ENCODE measurements at places on chromosomes 5 and 9.
A peak's percentile ranks its signal among the peaks of the same experiment; 100 is the strongest.

DNA sequence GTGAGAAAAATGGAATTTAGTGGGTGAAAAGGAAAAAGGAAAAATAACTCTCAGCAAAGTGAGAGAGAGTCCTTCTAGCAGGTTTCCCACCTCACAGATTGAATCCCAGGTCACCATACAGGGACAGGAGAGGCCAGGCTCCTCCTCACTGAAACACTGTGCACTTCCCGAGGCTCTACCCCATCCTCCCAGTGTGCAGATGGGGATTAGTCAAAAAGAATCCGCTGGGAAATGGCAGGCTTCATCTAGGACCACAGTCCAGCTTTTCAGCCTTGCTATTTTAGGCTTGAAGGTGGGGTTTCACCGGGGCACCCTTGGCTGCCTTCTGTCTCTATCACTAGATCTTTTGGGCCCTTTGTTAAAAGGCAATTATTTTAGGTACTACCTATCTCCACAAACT lies 47.8 kb downstream of the YIPF5 start:
- DNase-seq: no peak

DNA sequence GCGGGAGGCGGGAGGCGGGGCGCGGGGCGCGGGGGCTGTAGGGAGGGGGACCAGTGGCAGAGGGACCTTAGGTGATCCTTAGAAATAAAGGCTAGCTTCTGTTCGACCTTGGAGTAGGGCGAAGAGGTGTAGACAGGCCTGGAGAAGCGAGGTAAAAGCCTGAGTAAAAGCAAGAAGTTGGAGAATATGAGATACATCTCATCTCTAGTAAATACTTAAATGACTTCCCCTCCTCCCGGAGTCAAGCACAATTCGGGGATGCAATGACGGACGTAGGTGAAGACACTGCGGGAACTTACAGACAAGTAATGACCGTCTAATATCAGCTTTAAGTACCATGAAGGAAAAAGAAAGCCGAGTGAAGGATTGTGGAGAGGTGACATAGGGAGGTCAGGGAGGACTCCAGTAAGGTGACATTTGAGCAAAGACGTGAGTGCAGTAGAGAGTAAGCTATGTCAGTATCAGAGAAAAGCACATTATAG lies 466 bp downstream of the SMC2 start:
- no peak for DNase-seq

DNA sequence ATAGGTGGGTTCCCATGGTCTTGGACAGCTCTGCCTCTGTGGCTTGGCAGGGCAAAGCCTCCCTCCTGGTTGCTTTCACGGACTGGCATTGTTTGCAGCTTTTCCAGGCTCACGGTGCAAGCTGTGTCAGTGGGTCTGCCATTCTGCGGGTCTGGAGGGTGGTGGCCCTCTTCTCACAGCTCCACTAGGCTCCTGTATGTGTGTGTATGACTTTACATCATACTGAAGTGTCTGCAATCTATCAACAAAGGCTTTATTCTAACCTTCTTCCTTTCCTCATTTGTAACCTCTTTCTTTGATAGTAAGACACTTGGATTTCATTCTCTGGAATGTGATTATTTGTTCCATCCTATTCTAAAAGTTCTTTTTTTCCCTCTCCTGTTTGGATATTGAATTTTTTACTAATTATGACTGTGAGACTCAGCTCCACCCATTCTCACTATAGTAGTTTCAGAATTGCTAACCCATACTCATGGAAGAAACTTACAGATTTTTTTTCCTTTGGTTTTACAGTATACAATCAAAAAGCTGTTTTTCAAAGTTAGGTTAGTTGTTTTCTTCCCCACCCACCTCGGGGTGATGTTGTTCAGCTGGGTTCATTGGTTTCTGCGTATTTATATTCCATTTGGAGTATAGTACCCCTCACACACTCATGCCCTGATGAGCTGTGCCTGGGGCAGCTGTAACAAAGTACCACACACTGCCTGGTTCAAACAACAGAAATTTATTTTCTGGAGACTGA lies 144.6 kb upstream of the OTULINL start:
- DNase-seq: no peak

DNA sequence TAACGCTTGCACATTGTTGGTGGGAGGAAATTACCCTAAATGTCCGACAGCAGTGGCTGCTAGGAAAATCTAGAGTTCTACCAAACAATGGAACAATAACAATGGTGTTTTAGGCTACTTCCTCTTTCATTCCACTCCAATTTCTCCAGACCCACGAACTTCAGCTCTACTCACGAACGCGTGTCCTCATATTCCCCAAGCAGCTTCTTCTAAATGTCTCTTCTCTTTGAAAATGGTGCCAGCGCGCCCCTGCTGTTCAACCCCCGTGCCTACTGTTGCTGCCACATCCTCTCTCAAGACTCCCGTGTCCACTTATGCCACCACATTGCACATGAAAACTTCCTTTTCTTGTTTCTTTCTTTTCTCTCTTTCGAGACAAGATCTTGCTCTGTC lies 25.6 kb downstream of the OR2V2 start:
- no peak for DNase-seq

DNA sequence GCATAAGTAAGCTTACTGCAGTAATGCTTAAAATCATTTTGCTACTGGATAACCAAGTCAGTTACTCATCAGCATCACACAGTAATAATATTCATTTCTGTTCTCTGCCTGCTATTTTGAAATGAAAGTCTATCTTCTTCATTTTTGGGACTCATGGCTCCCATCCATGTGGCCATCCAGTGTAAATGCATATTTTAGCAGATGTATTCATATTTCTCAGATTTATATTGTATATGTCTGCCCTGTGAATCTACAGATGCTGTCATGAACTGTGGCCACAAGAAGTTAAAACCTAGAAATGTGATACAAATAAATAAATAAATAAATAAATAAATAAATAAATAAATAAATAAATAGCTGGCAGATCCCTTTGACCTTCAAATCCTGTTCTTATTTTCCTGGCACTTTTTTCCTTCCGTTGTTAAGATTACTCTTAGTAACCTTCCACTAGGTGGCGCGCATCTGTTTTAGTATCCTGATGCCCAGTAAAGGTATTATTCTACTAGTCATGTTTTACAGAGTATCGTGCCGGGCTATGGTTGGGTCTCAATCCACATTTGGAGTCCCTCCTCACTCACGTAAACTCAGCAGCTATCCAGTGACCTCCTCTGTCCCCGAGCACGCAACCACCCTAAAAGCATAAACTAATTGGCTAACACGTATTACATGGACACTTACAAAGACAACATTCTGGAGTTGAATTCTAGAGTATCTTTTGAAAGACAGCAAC lies 79.2 kb upstream of the IL7R start:
- peak; percentile 25 for DNase-seq

GRCh38 chr9:135299239-135299590 lies 180.4 kb upstream of the PPP1R26 start:
- DNase-seq: no peak

- no peak for DNase-seq
Measured at GRCh38 chr5:145347026-145347616, 488.0 kb downstream of the PRELID2 start.

DNA sequence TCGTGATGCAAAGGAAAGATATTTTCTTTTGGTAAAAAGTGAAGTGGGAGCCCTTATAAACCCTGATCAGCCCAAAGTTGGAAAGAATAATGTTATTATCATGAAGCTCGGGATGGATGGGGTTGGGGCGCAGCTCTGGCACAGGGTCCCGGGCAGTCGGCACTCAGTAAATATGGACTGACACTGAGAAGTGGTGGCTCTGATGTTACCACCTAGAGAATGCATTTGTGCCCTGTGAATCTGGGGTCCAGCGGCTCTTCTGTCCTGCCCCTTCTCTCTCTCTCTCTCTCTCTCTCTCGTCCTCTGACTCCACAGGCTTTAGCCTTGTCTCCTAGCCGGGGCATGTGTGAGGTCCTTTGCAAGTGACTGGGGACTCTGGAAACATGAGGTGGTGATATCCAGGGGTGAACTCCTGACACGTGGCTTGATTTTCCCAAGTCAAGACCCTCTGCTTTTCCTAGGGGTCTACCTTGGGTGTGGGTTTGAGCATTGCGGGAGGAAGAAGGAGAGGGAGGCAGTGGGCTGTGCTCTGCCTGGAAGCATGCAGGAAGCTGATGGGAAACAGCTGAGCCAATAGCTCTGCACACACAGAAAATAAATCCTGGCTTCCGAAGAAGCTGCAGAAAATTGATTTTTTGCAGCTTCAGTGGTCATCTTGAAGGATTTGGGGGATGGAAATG lies 162.7 kb downstream of the MACROH2A1 start:
- no peak for DNase-seq

DNA sequence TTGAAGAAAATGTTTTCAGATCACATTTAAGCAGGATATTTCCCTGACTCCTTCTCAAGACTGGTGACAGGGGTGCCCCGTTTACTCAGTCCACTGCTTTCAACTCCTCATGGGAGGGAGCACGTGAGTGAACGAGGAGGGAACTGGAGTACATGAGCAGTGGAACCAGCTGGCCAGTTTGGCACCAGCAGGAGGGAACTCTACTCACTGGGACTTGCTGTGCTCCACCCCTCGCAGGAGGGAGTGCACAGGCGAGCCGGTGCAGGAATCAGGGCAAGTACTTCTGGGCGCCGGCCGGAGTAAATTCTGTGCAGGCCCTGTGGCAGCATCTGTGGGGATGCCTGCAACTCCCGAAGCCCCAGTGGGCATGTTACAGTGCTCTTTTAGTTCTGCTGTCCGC lies 1941.1 kb upstream of the C9orf72 start:
- no peak for DNase-seq

DNA sequence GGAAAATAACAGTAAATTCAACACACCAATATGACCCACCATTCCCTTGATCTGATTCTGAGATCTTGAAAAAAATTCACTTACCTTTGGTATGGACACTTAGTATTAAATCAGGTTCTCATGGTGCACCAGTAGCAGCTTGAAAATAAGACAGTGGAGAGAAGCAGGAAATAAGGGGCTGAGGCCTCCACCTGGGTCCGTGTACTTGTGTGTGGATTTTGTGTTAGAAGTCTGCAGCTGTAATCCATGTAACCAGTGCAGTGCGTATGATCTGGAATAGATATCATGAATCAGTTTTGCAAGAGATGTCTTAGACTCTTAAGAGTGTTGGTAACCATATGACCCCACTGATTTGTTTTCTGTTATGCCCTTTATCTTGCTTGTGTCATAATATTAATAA lies 107.1 kb downstream of the FBXL7 start:
- no peak for DNase-seq

DNA sequence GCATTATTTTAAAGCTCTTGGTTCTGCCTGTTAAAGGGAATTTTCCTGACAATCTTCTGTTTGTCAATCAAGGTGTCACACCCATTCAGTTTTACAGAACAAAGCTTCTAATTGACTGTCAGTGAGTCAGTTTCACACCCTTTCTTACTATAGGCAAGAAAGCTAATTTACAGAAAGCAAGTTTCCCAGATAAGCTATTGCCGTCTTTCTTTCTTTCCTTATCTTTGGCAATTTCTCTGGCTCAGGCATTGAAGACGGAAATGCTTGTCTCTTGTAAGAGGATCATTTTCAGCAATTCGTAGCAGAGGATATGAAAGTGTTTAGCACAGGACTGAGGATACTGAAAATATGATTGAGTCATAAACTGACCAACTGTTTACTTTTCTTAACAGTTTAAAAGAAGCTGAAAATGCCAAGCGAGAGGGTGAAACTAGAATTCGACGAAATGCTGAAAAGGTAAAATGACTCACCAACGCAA lies 27.0 kb downstream of the SPINK5 start:
- no peak for DNase-seq

GRCh38 chr5:57577432-57578175 lies 95.0 kb upstream of the ACTBL2 start:
- DNase-seq: no peak

- no peak for DNase-seq
Measured at GRCh38 chr9:8960254-8960653, 1160.7 kb upstream of the DMAC1 start.

- DNase-seq: no peak
Measured at GRCh38 chr9:80127920-80128319, 556.2 kb downstream of the TLE4 start.

DNA sequence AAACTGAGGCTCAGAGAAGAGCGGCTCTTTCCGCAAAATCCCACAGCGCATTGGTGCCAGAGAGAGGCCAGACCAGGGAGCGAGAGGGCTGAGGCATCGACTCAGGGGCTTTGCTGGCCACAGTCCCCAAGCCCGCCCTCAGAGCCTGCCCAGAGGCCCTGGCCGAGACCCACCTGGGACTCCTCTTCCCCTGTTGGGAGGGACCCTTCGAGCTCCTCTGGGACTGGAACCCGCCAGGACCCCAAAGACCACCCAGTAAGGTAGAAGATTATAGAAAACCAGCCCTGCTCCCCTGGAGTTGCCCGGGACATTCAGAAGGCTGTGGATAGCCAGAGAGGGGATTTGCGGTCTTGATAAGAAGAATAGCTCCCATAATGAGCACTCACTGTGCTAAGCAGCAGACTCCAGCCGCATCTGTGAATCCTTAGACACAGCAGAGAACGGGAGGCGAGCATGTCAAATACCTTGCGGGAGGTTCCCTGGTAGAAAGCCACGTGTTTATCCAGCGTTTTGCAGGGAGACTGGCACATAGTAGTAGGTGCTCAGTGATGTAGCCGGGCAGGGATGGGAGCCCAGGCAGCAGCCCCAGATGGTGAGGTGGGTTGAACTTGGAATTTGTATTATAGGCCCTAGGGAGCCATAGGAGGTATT lies 651 bp upstream of the AK1 start:
- no peak for DNase-seq

DNA sequence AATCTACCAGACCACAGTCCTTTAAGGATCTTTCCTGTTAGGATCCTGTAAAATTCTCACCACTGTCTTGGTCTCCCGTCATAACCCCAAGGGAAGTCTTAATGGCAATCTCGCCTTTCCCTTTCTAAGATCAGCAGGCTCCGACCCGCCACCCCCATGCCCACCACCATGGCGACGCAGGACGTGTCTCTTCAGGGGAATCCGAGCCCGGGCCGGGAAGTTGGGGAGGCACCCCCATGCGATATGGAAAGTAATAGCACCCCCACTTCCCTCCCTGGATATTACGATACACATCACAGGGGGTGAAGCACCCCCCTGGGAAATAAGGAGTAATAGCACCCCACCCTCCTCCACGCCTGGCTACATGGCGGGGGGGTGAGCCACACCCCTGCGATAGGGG lies 8.3 kb upstream of the STK32A start:
- no peak for DNase-seq

DNA sequence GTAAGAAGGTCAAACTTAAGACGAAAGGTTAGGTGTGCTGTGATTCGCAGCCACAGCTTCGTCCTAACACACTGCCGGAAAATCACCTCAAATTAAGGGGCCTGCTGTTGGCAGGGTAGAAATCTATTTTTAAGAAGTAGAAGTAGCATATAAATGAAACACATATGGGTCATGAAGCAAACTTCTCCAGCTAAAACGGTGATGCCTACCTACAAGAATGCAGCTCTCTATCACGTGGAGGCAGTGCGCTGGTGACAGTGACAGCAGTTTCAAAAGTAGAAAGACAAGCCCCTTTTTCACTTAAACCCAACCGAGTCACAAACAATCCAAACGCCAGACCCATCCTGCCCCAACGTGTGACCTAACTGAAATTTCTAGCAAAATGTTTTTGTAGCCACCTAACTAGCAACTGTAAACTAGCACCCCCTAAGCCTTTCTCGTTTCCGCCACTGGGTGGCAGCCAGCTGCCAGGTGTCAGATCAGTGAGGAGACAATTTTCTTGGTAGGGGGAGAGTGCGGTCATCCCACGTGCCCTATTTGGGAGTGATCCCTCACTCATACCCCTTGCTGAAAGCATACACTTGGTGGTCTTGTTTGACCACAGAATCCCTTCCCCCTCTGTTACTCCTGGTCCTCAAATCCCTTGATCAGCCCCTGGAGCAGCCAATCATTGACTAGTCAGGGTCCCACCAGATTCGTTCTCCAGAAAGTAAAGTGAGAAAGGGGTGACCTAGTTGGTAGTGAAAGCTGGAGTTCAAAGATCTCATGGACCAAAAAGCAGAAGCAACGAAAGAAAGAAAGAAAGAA lies 71.8 kb upstream of the MAMDC2 start:
- DNase-seq: peak; percentile 15
